H54 (cell line): ENCODE measurements at places on chromosomes 4 and X.

GRCh38 chrX:3124031-3124430 lies 82.8 kb downstream of the ARSF start:
- DNase-seq, result no peak

- DNase-seq, result no peak
Observed at GRCh38 chr4:16055471-16055870, 28.4 kb downstream of the PROM1 start.

GRCh38 chr4:74590476-74590875 lies 145.5 kb downstream of the AREG start:
- DNase-seq, result no peak

GRCh38 chr4:71229477-71230270 lies 109.1 kb upstream of the SLC4A4 start:
- no peak for DNase-seq

DNA sequence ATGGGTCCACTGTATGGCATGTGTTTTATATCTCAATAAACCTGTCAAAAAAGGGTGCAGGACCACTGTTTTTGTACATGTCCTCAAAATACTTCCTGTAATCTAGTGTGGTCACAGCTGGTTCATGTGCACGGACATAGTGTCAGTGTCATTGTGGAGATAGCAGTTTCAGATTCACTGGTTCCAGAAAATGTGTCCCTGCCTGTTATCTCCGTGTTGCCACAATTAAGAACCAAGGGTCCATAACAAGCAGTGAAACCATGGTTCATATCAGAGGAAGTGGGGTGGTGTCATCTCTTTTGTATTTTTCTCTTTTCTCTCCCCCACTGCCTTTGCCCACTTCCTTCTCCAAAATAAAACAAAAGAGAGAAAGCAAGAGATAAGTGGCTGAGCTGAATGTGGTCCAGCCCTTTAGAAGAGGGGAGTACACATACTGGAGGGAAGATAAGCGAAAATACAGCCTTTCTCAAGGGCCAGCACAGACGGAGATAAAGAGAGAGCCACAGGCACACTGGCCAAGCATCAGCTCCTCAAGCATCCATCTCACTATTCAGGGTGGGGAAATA lies 51.2 kb downstream of the TBL1X start:
- no peak for DNase-seq

DNA sequence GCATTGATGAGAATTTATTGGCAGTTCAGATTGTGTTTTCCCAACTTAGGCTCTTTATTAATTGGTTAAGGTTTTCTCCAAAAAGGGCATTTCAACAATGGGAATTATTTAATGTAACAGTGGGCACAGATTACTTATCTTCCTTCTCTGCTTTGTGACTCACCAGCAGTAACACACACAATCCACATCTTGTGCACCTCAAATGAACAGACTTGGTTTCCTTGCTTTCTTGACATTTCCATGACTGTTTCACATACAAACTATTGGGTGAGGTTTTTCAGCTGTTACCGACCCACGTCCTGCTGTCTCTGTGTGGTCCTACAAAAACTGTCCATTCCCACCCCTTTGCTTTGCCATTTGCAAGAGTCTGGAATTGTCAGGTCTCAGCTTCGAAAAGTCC lies 38.1 kb downstream of the CCNI start:
- DNase-seq, result no peak

- DNase-seq, result no peak
Observed at GRCh38 chr4:66558651-66559050, 888.4 kb upstream of the EPHA5 start.

DNA sequence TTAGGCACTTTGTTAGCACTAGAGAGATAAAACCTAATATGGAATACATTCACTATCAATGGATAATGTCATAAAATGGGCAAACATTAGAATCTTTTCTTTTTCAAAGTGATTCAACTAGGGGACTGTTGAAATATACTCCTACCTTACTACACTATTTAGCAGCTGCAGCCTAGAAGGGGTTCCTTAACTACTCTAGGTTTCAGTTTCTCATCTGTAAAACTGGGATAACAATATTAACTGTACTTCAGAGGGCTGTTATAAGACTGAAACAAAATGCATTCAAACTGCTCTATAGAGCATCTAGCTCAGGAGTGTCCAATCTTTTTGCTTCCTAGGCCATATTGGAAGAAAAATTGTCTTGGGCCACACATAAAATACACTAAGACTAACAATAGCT lies 147.4 kb downstream of the CDS1 start:
- no peak for DNase-seq

DNA sequence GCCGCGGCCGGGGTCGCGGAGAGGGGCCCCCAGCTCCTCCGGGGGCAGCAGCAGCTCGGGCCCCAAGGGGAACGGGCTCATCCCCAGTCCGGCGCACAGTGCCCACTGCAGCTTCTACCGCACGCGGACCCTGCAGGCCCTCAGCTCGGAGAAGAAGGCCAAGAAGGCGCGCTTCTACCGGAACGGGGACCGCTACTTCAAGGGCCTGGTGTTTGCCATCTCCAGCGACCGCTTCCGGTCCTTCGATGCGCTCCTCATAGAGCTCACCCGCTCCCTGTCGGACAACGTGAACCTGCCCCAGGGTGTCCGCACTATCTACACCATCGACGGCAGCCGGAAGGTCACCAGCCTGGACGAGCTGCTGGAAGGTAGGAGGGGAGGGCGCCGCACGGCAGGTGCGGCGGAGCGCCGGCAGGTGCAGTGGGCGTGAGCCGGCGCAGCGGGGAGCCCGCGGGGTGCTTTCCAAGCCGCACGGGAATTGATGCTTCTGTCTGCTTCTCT lies 886 bp downstream of the DCLK2 start:
- no peak for DNase-seq

GRCh38 chr4:145639186-145639698 lies 20.1 kb downstream of the MMAA start:
- DNase-seq, result no peak

- no peak for DNase-seq
Observed at GRCh38 chr4:186808630-186809018, 85.0 kb upstream of the FAT1 start.

DNA sequence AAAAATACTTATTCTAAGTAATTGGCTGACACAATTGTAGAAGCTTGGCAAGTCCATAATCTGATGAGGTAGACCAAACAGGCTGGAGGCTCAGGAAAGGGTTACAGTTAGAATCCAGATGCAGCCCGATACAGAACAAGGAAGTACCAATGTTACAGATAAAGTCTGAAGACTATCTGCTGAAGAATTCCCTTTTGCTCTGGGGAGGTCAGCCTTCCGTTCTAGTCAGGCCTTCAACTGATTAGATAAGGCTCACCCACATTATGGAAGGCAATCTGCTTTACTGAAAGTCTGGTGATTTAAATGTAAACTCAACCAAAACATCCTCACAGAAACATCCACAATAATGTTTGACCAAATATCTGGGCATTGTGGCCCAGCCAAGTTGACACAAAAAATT lies 7.4 kb upstream of the DYNLT3 start:
- no peak for DNase-seq
